ENCODE measurements at places on chromosomes 7 and 10.

GRCh38 chr10:108523016-108523800 is 1358.7 kb upstream of the SORCS1 start:
- DNase-seq = no peak

DNA sequence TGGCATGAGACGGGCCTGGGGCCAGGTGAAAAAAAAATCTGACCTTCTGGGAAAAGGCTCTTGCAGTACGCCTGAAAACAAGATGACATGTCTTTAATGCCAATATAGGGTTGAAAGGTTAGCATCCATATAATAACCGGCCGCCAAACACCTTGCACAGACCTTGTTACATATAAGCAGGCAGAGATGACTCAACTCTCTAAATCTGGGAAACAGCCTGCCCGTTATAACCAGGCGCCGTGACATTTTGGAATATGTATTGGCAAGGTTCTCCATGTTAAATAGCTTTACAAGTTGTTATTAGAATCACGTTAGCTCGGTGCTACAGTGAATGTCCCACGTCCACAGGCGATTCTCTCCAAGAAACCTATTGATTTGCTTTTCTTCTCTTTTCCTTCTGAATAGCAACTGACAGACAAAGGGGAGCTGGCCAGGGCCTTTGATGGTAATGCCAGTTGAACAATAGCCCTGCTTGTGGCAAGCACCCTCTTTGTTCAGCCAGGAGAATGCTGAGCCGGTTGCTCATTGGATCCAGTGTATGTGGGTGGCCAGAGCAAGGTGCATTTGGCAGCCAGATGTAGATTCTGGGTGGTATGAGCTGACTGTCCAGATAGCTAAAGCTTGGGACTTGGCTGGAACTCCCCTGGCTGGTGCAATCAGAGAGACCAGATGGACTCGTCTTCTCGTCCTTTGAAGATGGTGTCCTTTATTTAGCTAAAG is 80.1 kb upstream of the AUTS2 start:
- DNase-seq = no peak

DNA sequence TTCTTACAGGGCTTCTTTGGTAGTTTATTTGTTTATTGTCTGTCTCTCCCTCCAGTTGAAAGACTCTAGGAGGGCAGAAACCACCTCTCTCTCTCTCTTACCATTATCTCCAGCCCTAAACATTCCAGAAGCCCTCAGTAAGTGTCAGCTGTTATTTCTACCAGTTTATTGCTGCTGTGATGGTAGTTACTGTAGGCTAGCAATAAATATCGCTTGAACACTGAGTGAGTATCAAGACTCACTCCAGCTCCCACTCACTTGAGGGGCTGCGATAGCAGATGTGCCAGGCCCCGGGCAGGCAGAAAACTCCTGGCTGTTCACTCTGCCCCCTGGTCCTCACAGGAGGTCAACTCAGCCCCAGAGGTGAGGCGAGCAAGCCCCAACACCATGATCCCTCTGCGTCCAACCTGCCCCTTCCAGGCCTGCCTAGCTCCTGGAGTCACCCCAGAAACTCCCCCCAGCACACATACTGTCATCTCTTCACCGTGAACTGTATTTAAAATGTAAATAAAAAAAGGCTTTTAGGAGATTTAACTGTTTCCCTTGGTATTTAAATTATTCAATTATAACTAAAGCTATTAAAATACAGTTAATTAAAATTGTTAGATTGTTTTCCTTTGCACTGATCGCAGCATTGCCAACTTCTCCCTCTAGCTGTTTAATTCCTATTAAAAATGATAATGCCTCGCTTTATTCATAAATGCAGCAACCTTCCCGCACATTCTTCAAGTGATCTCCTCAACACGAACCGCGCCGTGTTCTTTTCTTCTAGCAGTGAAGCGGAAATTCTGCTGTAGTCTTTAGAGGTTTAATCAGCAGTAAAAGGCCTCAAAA is 321.1 kb upstream of the ZMIZ1 start:
- no peak for DNase-seq

DNA sequence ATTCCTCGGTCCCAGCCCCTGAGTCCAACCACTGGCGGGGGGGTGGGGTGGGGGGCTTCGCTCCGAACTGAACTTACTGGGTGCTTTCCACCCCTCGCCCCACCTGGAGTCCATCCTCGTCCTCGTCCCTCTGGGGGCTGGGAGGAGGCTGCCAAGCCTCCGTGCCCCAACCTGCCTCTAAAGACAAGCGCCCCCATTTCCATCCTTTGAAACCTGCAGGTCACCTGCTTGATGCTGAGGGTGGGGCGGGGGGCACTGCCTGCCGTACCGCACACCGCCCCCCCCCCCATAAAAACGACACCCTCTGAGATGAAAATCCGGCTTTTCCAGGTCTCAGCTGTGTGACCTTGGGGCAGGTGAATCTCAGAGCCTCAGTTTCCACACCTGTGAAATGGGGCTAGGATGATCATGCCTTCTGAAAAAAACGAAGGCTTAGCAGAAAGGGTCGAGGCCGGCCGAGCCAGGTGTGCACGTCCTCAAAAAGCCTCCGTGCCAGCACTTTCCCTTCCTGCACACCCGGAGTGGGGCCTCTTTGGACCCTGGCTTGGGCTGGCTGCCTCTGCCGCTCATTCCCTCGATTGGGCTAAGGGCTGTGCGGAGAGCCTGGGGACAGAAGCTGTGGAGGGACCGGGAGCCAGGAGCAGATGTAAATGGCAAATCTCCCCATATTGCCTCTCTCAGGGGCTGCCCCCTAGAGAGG is 967 bp downstream of the ELFN1 start:
- no peak for DNase-seq

- no peak for DNase-seq
These were observed 238.0 kb upstream of the PPP2R2D start for GRCh38 chr10:131662851-131663250.

DNA sequence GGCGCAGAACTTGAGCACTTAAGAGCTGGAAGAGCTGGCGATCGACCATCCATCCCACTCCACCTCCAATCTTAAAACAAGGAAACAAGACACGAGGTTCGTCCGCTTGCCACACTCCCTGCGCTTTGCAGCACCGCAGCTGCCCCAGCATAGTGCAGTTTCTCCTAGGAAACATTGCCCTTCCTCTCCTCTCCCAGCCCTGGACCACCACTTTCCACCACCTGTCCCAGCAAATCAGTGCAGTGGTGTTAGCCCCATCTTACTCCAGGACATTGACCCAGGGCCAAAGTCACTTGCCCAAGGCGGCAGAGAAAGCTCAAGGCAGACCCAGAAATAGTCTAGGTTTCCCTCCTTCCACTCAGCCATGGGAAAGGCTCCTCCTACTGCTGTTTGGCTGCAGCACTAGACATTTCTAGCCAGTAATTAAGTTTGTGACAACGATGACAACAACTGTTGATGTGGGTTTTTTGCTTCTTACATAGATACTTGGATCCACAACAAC is 1.5 kb upstream of the PARD3 start:
- no peak for DNase-seq
